ENCODE measurements at places on chromosomes 16 and 17.

DNA sequence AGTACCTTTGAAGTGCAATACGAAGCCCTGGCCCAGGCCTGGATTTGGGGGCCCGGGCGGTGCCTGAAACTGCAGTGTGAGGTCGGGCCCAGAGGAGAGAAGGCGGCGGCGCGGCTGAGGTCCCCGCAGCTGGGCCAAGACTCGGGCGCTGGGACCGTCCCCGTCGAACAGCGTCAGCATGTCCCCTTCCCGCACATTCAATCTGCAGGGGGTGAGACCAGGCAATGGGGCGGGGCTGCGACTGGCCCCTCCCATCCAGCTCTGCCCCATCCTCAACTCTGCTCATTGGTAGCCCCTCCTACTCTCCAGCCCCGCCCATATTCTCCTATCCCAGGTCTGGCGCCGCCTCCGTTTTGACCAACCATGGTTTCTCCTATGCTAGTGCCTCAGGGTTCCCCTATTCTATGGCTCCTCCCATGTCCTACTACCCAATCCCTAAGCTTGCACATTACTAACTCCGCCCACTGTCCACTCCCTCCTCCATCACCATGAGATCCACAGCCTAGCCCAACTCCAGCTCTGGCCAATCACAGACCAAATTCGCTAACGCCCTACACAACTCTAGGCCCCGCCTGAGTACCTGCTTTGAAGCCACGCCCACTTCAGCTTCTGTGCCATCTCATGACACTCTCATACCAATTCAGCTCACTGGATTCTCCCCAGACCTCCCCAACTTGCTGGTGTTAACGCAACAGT, 14.4 kb upstream of the CDIPT start:
- DNase-seq = peak; percentile 40

DNA sequence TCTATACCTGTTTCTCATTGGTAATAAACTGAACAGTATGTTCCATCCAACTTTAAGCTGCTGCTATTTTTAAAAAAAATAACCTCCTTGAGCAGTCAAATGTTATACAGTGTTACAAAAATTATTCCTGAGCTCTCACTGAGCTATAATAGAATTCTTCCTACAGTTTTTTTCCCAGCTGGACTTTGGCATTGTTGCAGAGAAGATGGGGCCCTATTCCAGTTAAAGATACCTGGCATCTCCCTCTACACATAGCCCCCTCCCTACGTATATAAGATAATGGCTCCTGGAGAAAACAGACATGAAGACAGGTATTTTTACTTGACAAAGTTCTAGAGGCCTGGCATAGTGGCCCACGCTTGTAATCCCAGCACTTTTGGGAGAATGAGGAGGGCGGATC, 1.6 kb upstream of the COX6A2 start:
- no peak for DNase-seq

- DNase-seq = no peak
Observed at GRCh38 chr17:66711401-66711800, 123.5 kb upstream of the CACNG5 start.

DNA sequence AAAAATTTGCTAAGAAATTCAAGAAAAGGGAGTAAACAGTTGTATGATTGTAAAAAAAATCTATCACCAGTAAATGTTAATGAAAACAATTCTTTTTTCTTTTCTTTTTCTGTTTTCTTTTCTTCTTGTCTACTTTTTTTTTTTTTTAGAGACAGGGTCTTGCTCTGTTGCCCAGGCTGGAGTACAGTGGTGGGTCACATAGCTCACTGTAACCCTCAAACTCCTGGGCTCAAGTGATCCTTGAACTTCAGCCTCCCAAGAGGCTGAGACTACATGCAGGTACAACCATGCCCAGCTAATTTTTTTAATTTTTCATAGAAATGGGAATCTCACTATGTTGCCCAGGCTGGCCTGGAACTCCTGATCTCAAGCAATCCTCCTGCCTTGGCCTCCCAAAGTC, 57.2 kb upstream of the SIAH1 start:
- DNase-seq = no peak

DNA sequence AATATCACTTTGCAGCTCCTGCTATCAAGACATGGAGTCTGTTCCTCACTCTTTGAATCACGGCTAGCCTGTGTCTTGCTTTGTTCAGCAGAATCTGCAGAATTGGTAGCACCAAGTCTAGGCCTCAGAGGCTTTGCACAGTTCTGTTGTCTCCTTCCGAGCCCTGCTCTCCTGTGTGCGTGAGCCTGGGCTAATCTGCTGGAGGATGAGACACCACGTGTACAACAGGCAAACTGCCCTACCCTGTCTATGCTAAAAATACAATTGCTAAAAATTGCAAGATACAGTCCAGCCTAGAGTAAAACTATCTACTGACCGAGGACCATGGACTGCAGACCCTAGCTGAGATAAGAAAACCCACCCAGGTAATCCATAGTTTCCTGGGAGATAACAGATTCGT, 484.7 kb downstream of the NPIPA7 start:
- no peak for DNase-seq

GRCh38 chr16:49890876-49891275, 35.0 kb upstream of the ZNF423 start:
- DNase-seq = peak; percentile 4

- no peak for DNase-seq
Observed at GRCh38 chr17:77802811-77803220, 155.7 kb upstream of the TNRC6C start.

- DNase-seq = no peak
Observed at GRCh38 chr16:72400257-72401083, 228.5 kb upstream of the PMFBP1 start.

DNA sequence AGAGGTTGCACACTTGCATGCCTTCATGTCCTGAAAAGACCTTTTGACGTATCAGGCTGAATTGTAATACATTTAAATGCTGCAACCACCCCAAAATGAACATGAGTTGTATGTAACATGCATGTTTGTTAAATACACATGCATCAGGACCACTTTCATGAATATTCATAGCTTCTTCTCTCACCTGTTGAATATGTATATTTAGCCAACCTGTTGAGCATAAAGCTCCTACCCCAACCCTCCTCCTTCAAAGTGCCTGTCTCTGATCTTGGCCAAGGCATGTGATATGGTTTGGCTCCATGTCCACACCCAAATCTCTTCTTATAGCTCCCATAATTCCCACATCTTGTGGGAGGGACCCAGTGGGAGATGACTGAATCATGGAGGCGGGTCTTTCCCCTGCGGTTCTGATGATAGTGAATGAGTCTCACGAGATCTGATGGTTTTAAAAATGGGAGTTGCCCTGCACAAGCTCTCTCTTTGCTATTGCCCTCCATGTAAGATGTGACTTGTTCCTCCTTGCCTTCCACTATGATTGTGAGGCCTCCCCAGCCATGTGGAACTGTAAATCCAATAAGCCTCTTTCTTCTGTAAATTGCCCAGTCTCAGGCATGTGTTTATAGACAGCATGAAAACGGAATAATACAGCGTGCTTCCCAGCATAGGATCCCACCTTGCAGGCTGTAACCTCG, 3.8 kb upstream of the CRYM start:
- no peak for DNase-seq

- no peak for DNase-seq
Observed at GRCh38 chr16:64791756-64792155, 330.1 kb downstream of the CDH11 start.

DNA sequence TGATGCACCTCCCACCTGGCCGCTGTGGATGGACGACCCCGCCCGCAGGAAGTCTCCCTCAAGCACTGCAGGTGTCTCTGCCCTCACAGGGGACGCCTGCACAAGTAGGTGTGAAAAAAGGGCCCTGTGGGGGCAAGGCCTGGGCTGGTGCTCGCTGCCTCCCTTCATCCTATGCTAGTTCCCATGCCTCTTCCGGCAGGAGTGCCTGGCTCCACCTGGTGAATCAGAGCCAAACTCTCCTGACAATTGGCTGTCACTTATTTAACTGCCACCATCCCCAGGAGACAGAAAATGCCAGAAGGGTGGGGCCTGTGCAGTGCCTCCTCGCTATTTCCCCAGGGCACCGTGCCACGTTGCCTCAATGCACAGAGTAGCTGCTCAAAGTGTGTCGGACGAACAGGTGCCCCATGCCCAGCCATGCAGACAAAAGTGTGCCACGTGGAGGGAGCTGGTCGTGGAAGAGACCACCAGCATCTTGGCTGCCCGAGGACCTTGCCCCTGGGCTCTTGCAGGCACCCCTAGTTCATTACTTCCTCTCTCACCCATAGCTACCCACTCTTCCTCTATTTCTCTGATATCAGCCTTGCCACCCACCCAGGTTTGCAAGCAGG, 170.7 kb downstream of the SEC14L1 start:
- no peak for DNase-seq

GRCh38 chr17:60908324-60908723, 230.7 kb downstream of the BCAS3 start:
- no peak for DNase-seq

- DNase-seq = no peak
Observed at GRCh38 chr16:4345836-4346781, 5.0 kb downstream of the PAM16 start.

DNA sequence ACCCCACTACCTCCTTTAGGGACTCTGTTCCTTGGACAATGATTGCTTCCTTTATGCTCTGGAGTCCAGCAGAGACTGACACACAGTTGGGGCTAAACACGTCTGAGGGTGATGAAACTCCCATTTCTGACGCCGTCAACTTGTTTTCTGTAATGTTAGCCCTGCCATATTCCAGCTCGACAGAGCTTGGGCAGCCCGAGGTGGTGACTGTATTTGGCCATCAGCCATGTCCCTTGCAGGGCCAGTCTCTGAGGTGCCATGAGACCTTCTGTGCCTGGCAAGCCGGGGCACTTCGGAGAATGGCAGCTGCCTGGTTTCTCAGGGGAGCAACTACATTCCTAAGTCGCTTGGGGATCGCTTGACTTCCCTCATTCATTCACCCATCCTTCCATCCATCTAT, 278.9 kb upstream of the TNRC6C start:
- no peak for DNase-seq

DNA sequence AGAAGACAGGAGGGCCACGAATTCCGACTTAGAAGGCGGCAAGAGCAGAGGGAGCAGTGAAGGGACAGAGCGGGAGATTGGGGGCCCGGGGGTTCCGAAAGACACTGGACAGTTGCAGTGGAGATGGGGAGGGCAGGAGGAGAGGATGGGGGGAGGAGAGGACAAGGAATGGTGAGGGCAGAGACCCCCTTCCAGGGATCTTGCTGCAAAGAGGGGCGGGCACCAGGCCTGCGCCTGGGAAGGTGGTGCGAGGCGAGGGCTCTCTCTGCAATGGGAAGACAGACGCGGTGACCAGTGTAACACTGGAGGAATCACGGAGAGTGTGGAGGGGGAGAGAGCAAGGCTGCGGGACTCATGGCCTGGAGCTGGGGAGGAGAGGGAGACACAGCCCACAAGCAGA, 185.2 kb downstream of the RBFOX3 start:
- no peak for DNase-seq

GRCh38 chr17:21304091-21304490, 19.6 kb downstream of the MAP2K3 start:
- no peak for DNase-seq

GRCh38 chr17:31425282-31426040, 34.0 kb downstream of the RAB11FIP4 start:
- DNase-seq = no peak

DNA sequence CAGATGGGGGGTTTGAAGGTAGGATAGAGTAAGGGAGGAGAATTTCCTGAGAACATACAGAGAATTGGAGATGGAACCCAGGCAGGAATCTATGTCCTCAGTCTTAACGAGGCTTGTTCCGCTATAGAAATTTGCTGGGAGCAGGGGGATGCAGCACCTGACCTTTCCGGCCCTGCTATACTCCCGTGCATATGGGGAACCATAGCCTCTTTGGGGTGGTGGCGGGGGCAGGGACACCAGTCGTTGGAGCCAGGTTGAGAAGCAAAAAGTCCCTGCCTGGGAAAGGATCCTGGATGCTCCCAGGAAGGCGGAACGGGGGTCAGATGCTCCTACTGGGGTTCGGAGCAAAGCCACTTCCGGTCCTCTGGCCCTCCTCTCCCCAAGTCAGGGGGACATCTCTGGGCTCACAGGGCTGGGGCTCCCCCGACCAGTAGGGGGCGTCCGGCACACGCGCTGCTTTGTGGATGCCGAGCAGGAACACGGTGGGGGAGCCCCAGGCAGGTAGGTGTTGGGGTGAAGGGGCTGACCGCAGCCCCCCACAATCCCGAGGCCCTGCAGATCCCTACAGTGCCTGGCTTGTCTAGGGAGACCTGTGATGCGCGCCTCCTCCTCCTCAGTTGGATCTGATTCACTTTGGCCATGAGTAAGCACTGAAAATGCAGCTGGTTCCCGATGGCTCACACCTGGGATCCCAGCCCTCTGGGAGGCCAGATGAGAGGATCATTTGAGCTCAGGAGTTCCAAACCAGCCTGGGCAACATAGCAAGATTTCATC, 15.5 kb upstream of the TFAP4 start:
- peak; percentile 71 for DNase-seq

DNA sequence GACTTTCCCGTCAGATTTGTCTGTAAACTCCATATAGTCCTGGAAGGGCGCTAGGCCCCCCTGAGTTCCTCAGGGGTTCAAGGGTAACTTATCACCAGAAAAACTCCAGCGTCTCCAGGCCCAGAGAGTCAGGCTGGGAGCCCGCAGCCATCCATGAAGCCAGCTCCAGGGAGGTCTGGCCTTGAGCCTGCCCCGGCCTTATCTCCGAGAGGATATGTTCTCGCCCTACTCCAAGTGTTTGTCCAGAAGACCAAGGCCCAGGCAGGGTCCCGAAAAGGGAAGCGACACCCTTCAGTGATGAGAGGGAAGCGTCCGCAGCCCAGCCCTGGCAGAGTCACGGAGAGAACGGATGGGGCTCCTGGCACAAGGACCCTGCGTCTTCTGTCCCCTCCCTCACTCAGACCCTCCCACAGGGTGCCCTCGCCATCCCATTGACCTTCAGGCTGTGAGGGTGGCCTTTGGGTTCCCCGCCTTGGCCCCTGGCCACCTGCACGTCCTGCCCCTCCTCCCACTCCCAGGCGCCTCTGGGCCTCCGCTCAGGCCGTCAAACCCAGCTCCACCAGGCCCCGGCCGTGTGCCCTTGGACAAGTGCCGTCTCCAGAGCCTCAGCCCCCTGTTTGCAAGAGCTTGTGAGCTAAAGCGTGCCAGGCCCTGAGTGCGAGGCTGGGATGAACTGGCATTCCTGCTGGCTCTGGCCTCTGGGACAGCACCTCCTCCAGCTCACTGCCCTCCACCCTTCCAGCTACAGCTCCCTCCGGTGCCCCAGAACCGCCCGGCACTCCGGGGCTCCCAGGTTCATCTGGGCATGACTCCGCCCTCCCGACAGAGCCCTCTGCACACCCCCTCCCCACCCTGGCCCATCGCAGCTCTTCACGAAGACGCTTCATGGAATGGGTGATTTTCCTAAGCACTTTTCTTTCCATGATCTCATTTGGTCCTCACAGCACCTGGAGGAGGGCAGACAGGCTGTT, 83.4 kb downstream of the ZDHHC7 start:
- no peak for DNase-seq

GRCh38 chr17:73308017-73308823, 3.6 kb downstream of the CDC42EP4 start:
- no peak for DNase-seq

Data from stimulated activated CD4-positive, alpha-beta T cell treated with anti-CD3 and anti-CD28 coated beads, Interleukin-4, amount 100 ng/mL, for 4 hours (primary cell).